ENCODE measurements at places on chromosomes 6 and 20.

DNA sequence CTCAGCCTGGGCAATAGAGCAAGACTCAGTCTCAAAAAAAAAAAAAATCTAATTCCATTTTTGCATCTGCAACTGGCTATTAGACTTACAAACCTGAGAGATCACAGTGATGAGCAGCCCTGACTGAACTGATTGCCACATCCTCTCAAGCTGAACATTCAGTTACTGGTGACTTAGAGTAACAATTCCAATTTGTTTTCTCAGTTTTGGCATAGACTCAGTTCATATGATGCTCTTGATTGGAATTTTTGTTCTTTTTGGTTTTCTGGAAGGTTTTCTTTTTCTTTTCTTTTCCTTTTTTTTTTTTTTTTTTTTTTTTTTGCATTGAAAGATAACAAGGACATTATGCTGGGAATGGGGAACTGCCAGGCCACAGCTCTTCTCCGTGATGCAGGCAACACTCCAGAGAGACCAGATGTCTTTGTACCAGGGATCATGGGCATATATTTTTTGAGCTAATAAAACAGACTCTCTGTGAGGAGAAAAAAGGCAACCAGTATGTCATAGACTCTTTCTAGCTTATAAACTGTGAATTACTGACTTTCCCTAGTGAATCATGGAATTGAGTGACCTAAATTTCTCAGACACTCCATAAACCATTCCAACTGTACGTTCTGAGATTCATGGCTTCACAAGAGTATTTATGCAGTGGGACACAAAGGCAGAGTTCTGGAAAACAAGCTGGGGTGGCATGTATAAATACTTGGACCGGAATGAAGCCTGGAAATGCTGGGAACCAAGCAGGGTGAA is 86.0 kb upstream of the SLC2A12 start:
- DNase-seq, result no peak

DNA sequence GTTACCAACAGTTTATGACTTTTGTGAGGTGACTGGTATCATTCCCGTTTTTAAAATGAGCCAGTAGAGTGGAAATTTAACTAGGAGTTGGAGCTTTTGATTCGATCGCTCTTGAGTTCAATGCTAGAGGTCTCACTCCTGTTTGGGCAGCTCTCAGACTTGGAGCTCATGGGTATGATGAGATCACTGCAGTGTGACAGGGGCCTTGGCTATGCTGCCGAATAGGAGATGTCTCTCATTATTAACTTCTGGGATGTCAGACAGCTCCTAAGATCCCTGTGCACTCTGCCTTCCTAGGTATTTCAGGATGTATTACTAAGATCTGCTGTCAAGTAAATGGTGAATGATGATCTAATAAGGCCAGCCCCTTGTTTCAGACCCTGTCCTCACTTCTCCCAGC is 20.4 kb downstream of the AKAP12 start:
- DNase-seq, result no peak

- no peak for DNase-seq
Observed at GRCh38 chr6:39062014-39062740, 13.6 kb downstream of the GLP1R start.

DNA sequence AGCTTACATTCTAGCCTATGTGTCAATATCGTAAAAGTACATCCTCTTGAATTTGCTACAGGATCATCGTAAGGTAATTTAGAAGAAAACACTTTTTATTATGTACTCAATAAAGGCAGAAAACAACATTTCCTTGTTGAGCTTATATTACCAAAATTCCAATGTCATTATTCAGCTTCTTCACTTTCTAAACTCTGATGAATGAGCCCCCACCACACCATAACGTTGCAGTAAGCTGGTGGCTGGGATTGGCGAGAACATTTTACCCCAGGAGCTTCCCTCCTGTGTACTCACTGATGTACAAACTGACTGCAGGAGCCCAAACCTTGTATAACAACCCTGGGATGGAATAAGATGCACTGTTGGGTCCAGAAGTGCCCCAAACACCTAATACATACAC is 238.1 kb upstream of the MARCKS start:
- no peak for DNase-seq

GRCh38 chr6:72371473-72371872 is 250.4 kb upstream of the KCNQ5 start:
- no peak for DNase-seq

DNA sequence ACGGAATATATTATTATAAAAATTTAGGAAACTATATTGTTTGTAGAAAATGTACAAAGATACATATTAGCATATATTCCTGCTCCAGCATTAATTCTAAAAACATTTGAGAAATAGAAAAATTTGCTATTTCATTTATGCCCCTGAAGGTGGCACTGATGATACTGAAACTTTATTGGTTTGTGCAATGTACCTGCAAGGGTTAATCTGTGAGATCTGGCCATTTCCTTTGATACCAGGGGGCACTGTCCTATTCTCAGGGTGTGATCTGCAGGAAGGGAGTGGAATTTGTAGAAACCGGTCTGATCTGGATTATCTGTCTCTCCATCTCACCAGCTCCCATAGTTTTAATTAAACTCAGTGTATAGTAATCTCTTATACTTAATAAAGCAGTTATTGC is 625.1 kb upstream of the IMPG1 start:
- no peak for DNase-seq

GRCh38 chr6:121691126-121691551 is 255.7 kb downstream of the GJA1 start:
- no peak for DNase-seq

GRCh38 chr6:3538536-3538935 is 81.7 kb upstream of the SLC22A23 start:
- no peak for DNase-seq

DNA sequence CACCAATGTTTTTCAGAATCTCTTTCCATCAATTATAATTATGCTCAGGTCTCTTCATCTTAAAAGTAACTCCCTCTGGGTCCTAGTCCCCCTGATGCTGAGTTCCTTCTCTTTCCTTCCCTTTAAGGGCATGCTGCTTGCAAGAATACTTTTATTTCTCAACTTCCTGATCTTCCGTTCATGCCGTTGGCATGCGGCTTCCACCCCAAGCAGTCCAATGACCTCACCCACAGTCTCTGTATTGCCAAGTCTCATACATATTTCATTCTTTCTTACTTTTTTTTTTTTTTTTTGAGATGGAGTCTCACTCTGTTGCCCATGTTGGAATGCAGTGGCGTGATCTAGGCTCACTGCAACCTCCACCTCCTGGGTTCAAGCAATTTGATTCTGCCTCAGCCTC is 83.5 kb downstream of the NDUFAF5 start:
- DNase-seq, result no peak
